ENCODE measurements at places on chromosomes 12 and 14.

- DNase-seq = no peak
Measured at GRCh38 chr14:80077262-80077661, 134.0 kb downstream of the DIO2 start.

DNA sequence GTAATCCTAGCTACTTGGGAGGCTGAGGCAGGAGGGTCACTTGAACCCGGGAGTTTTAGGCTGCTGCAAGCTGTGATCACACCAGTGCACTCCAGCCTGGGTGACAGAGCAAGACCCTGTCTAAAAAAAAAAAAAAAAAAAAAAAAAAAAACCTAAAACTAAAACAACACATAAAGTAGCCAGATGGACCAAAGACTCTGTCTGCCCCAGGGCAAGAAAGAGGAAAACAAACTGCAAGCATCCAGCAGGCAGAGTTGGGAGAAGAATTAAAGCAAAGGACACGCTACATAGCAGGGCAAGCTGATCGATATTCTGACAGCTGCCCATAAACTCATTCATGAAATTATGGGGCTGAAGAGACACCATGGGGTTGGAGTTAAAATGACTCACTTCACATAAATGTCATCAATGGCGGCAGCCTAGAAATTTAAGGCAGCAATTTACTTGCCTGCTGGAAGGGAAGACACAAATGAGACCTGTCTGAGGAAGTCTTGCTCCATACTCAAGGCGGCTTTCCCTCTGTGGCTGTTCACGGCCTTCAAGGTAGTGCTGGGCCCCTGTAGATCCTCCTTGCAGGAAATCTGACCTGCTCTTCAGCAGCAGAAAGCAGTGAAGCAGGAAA is 259.1 kb upstream of the FKBP4 start:
- DNase-seq = no peak

- no peak for DNase-seq
Measured at GRCh38 chr12:13687633-13688032, 293.8 kb downstream of the GRIN2B start.

GRCh38 chr12:93880853-93881522 is 203.8 kb downstream of the CRADD start:
- no peak for DNase-seq

- DNase-seq = no peak
Measured at GRCh38 chr14:104741803-104742251, 11.1 kb upstream of the SIVA1 start.

DNA sequence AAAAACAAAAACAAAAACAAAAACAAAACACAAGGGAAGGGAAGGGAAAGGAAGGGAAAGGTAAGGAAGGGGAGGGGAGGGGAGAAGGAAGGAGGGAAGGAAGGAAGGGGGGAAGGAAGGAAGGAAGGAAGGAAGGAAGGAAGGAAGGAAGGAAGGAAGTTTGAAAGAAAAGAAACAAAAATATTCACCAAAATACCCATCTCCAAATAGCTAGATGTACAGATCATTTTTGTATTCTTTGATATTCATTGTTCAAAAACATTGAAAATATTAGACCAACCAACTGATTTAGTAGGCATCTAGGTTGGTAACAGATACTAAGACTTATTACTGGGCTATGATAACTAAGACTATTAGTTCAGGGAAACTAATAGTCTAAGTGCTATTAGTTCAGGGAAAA is 39.1 kb upstream of the USP15 start:
- DNase-seq = no peak

DNA sequence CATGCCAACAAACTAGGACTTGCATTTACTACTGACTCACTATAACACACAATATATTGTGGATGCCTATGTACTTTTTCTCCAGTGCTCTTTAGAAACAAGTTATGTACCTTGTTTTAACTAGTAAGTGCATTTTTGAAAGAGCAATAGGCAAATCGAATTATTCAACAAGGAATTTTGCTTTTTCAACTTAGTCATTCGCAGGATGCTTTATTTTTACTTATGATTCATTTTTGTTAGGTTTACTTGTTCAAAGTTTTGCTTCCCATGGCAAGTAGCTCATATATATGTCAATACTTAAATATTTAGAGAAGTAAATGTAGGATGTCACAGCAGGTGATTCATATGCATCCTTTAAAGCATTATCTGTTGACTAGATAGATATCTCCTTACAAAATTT is 149.8 kb downstream of the PELI2 start:
- DNase-seq = no peak

- DNase-seq = no peak
Measured at GRCh38 chr12:6584293-6584692, 16.2 kb upstream of the NOP2 start.

DNA sequence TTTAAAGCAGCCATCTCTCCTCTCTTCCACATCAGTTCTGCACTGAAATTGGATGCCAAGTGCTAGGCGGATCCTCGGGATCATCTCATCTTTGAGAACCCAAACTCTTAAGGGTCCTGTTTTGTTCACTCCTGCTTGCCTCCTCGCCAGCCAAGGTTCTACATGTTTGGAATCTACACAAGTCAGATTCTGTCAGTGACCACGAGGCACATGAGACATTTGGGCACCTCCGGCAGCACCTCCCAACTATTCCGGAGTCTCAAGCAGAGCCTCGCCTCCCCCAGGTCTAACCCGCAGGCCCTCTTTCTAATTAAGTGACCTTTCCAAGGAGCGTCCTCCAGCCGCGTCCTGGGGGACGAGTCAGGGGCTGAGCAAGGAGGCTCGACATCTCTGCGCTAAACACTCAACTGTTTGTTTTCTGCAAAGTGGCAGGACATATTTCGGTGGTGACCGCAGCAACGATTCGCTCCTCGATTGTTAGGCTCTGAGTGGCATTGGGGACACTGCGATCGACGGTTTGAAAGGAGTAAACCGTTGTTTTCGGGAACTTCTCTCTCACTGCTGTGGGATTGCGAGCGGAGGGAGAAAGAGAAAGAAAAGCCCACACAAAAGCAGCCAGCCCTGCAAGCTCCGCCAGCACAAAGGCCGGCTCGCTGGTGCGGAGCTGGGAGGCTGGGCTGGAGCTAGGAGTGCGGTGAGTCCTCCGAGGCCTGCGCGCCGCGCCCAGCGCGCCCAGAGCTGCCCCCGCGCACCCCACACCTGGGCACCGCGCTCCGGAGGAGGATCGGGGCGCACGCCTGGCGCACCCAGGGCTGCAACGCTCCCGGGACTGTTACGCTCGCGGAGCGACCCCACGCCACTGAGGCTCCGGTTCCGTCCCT is 640 bp downstream of the ARMH4 start:
- DNase-seq = no peak

GRCh38 chr14:31949709-31950108 is 127.4 kb upstream of the ARHGAP5 start:
- DNase-seq = no peak

DNA sequence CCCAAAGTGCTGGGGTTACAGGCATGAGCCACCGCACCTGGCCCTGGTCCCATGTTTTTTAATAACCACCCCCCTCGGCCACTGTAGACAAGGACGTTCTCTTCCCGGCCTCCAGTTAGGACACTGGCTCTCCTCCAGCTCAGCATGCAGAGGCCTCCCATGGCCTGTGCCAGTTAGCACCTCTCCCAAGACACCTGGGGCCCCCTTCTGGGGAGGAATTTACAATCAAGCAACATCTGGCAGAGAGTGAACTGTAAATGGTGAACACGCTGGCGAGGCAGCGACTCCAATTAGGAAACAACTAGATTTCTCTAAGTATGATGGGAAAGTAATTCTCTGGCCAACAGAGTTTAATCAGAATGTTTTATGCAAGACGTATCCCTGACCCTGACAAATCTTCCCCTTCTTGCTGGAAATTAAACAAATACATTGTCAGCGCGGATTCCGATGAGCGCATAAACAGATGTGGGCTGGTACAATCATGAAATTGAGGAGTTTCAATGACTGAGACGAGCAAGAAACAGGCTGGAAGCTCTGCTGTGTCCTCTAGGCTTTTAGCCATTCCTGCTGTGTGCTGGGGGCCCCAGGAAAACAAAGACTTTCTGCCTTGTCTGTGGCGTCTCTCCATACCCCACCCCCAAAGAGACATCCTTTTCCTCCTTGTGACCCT is 61.7 kb upstream of the DLK1 start:
- DNase-seq = no peak

DNA sequence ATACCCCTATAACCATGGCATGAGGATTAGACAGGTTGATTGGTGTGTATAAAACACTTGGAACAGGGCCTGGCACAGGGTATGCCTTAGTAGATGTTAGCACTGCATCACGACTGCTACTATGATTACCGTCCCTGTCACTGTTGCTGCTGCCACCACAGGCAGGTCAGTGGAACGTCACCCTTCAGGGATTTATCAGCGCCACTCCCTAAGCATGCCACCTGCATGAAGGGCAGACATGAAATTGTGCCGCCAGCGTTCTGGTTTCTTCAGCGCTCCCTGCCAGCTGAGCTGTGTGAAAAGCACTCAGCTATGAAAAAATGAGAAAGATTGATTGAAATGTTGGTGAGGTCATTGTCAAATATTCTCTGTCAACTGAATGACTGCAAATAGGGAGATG is 477.0 kb downstream of the DPF3 start:
- DNase-seq = no peak

DNA sequence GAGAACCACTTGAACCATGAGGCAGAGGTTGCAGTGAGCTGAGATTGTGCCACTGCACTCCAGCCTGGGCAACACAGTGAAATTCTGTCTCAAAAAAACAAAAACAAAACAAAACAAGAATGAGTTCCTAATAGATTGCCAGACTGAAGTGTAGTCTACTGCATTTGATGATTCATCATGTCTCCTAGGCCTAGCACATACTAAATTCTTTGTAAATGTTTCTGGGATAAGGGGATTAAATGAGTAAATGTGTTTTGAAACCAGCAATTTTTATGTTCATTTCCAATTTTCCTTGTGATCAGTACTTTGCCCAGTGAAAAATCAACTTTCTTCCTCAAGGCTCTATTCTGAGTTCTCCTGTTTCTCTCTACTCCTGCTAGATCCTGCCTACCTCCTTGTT is 2.9 kb upstream of the DYRK2 start:
- no peak for DNase-seq

- DNase-seq = no peak
Measured at GRCh38 chr14:51593397-51593796, 58.3 kb upstream of the FRMD6 start.

DNA sequence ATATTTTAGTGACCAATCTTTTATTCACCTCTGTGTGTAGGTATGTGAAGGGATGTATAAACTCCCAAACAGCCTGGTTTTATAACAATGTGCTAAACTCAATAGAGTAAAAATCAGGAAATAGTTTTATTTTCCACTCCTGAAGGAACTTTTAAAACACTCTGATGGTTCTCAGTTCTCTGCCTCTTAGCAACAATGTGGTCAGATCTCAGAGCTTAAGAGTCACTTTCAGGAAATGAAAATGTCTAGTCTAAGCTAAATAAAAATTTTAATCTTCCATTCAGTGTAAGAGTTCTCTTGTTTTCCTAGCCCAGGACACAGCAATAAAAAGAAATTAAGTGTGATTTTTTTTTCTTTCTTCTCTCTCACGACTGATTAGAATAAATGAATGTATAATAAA is 718.0 kb downstream of the C12orf50 start:
- no peak for DNase-seq

DNA sequence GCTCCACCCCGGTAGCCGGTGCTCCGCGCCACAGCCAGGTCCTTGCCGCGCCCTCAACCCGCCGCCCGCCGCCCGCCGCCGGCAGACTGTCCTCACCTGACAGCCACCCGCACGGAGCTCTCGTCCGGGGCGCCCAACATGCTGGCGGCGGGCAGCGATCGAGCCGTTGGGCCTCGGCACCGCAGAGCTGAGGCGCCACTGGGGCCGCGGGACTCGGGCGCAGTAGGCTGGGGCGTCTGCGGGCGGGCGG is 164 bp downstream of the KIF21A start:
- DNase-seq = no peak

- DNase-seq = peak; percentile 76
Measured at GRCh38 chr12:19575337-19576243, 136.3 kb downstream of the AEBP2 start.

- no peak for DNase-seq
Measured at GRCh38 chr12:131105736-131106348, 152.1 kb downstream of the ADGRD1 start.

GRCh38 chr12:89289720-89290119 is 62.6 kb downstream of the DUSP6 start:
- no peak for DNase-seq

DNA sequence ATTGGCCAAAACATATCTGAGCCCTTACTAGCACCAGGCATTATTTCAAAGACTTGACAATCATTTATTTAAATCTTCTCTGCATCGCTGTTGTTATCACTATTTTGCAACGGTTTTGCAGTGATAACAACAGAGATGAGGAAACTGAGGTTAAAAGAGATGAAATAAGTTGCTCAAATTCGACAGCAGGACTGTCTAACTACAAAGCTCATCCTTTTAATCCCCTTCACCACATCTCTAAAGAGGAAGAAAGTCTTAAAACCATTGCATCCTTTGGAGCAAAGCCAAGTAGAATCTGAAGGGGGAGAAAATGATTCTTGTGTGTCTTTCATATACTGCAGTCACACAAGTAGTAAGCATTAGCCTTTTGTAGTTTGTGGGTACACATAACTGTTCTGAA is 14.8 kb upstream of the ETNK1 start:
- DNase-seq = no peak

GRCh38 chr14:93156693-93157369 is 27.9 kb downstream of the MOAP1 start:
- DNase-seq = no peak

DNA sequence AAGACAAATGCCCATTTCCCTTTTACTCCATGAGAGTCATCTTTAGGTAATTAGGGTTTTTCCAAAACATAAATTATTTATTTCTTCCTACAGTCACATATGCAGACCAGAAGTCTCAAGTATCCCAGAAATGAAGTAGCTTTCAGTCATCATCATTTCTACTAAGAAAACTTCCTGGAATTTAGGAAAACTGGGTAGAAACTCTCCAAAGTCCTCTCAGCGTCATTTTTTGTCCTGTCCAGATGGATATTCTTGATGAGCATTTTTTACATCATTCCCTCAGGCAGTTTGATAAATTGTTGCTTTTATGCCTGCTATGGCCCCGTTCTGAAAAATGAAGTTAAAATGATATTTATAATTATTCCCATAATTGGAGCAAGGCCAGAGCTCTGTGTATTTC is 93.9 kb upstream of the DCN start:
- no peak for DNase-seq

GRCh38 chr14:21846227-21846885 is 172.7 kb upstream of the OR4E1 start:
- no peak for DNase-seq

DNA sequence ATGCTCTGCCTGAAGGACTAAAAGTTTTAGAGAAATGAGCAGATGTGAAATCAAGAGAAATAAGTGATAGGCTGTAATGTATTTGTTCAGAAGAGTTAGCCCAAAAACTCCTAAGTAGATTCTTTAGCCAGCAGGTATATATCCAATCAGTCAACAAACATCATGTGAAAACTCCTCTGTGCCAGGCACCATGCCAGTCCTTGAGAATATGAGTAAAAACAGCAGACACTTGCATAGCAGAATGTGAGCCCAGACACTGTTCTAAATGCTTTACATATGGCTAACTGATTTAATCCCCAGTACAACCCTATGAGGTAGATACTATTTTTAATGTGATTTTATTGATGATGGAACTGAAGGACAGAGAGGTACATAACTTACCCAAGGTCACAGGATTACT is 329.8 kb downstream of the PAWR start:
- DNase-seq = no peak

- no peak for DNase-seq
Measured at GRCh38 chr12:215116-215515, 1.2 kb upstream of the SLC6A12 start.

GRCh38 chr14:67487332-67487731 is 1.2 kb downstream of the TMEM229B start:
- no peak for DNase-seq
